CD4-positive, CD25-positive, alpha-beta regulatory T cell (primary cell): ENCODE measurements at places on chromosomes 1 and 21.

GRCh38 chr1:93159337-93159736, 20.9 kb downstream of the TMED5 start:
- H3K27ac ChIP-seq: no peak overlapping the region
- peaks cover 42% of the 10 kb centered on the region for H3K36me3 ChIP-seq
- H3K4me1 ChIP-seq: peaks cover 7% of the 10 kb centered on the region
- DNase-seq: no peak
- no peak overlapping the region for H3K4me3 ChIP-seq

GRCh38 chr1:58551186-58552140, 4.9 kb upstream of the OMA1 start:
- no peak overlapping the region for H3K4me3 ChIP-seq
- no peak overlapping the region for H3K27ac ChIP-seq
- DNase-seq: no peak
- no peaks in the 10 kb centered on the region for H3K36me3 ChIP-seq
- peaks cover 10% of the 10 kb centered on the region for H3K27me3 ChIP-seq

GRCh38 chr1:82991569-82991968, 1007.4 kb downstream of the TTLL7 start:
- no peaks in the 10 kb centered on the region for H3K4me1 ChIP-seq
- no peak overlapping the region for H3K27ac ChIP-seq
- H3K36me3 ChIP-seq: no peaks in the 10 kb centered on the region

DNA sequence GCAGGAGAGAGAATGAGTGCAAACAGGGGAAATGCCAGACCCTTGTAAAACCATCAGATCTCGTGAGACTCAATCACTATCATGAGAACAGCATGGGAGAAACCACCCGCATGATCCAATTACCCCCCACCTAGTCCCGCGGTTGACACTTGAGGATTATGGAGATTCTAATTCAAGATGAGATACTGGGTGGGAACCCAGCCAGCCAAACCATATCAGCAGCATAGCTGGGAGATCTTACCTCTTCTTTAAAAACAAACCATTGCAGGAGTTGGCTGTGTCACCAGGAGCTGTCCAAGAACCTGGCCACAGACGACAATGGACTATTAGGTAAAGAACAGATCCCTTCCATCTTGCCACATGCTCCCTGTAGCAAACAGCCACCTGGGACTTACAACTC, 422.7 kb downstream of the MATN1 start:
- DNase-seq: no peak
- no peak overlapping the region for H3K27ac ChIP-seq
- H3K27me3 ChIP-seq: no peaks in the 10 kb centered on the region
- H3K36me3 ChIP-seq: no peaks in the 10 kb centered on the region
- H3K4me3 ChIP-seq: no peak overlapping the region

DNA sequence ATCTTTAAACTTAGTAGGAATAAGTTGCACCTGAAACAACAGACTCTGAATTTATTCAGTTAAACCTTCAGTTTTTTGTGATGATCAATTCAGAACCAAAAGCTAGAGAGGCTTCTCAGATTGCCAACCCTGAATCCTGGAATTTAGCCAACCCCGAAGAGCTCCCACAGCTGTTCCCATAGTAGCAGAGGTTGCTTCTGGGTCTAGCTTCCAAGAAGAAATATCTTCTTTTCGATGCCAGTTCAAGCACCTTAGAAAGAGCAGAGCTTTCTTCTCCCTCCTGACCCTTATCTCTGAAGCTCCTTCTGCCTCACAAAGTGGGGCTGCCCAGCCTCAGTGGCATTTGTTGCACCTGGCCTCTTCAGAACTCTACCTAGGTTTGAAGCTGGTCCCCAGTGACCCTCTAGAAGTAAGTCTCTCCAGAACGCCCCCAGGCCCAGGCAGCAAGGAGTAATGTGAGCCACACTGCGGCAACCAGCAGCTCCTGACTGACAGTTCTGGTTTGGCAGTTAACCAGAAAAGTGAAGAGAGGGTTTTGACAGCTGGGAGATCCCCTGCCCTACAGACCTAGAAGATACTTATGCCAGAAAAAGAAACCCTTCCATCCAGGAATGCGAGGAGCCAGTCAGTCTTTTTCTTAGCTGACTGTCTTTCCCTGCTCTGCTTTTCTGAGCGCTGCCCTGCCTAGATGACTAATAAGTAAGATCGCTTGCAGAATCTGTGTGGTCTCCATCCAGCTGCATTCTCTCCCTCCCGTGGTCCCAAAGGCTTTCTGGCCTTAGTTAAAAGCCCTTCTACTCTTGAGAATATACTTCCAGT, 165.9 kb downstream of the ADGRL4 start:
- no peak overlapping the region for H3K4me3 ChIP-seq
- no peak for DNase-seq
- no peaks in the 10 kb centered on the region for H3K4me1 ChIP-seq

GRCh38 chr1:105793536-105794146, 1262.8 kb upstream of the PRMT6 start:
- H3K36me3 ChIP-seq: no peaks in the 10 kb centered on the region
- H3K4me3 ChIP-seq: no peak overlapping the region
- no peaks in the 10 kb centered on the region for H3K4me1 ChIP-seq
- H3K27me3 ChIP-seq: no peaks in the 10 kb centered on the region
